Glutamatergic neuron (in vitro differentiated cells): ENCODE measurements at places on chromosomes 12 and 14.
A peak's percentile ranks its signal among the peaks of the same experiment; 100 is the strongest.

DNA sequence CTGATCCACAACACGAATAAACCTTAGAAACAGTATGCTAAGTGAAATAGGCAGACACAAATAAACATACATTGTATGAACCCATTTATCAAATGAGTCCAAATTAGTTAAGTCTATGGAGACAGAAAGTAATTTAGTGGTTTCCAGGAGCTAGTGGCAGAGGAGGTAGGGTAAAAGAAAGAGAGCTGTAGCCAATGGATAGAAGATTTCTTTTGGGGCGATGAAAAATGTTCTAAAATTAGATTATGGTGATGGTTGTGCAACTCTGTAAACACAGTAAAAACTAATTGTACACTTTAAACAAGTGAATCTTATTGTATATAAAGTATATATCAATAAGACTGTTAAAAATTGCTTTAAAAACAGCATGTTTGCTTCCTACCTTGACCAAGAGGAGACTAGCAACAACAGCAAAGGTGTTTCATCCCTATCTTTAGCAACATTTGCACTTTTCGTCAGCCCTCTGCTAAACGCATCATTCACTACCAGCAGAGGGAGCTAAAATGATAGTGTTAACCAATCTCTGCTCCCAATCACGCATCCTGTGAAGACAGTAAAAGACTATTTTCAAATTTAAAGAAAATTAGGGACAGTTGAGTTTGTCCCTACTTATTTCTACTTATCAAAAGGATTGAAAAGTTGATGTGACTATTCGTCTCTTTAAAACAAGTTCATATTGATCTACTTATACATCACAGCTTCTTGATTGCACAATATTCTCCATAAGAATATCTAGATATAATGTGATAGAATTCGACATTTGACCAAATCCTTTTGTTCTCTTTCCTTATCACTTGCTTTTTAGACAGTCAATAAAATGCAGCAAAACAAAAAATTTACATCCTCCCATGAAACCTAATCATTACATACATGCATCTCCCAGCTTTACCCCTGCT lies 24.0 kb upstream of the LGR5 start:
- no peak for DNase-seq

DNA sequence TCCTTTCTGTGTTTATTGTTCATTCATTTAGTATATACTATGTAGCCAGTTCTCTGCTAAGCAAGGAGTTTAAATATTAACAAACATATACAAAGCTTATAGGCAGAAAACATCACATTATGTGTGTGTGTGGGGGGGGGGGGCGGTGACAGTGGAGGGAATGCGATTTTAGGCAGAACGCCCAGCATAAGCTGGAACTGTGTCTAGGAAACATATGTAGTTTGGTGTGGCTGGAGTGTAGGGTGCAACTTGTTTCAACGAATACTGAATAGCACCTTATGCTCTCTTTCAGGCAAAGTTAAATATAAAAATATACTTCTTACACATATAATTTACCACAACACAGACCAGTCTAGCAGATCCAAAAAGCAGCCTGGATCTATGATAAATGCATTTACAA lies 980.6 kb downstream of the SLC6A15 start:
- no peak for DNase-seq

- DNase-seq = no peak
Observed at GRCh38 chr12:76920172-76921099, 41.6 kb upstream of the CSRP2 start.

GRCh38 chr12:53190108-53190729 lies 9.5 kb upstream of the CSAD start:
- DNase-seq = peak; percentile 71

DNA sequence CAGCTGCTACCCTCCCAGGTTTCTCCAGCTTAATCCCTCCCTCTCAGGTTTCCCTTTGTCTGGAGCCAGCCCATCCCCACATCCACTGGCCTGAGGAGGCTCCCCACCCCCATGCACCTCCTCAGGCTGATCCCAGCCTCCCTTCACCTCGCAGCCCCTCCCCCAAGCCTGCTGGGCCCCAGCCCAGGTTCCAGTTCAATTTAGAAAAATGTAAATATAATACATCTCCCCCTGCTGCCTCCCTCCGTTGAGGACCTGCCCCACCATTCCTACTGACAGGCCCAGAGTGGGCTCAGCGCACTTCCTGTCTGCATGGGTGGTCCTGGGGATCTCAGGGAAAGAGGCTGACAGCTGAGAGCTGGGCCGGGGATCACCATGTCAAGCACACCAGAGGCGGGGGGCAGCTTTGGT lies 155.8 kb downstream of the NTF3 start:
- no peak for DNase-seq

GRCh38 chr14:50542941-50543418 lies 10.6 kb upstream of the MAP4K5 start:
- DNase-seq = no peak

- DNase-seq = no peak
Observed at GRCh38 chr12:65892841-65893251, 68.6 kb downstream of the HMGA2 start.

- peak; percentile 59 for DNase-seq
Observed at GRCh38 chr14:92513204-92513965, at the start of gene RIN3. Gene RIN3, plus strand, starts transcription at chr14:92513781. Its CDS starts 152 bp downstream, at chr14:92513933.

- no peak for DNase-seq
Observed at GRCh38 chr14:26213846-26214575, 383.8 kb downstream of the NOVA1 start.

- no peak for DNase-seq
Observed at GRCh38 chr14:103225476-103225875, 102.2 kb downstream of the TNFAIP2 start.

GRCh38 chr12:129202109-129202814 lies 349.0 kb downstream of the GLT1D1 start:
- DNase-seq = no peak

GRCh38 chr12:58541300-58541690 lies 379.0 kb downstream of the LRIG3 start:
- DNase-seq = no peak

DNA sequence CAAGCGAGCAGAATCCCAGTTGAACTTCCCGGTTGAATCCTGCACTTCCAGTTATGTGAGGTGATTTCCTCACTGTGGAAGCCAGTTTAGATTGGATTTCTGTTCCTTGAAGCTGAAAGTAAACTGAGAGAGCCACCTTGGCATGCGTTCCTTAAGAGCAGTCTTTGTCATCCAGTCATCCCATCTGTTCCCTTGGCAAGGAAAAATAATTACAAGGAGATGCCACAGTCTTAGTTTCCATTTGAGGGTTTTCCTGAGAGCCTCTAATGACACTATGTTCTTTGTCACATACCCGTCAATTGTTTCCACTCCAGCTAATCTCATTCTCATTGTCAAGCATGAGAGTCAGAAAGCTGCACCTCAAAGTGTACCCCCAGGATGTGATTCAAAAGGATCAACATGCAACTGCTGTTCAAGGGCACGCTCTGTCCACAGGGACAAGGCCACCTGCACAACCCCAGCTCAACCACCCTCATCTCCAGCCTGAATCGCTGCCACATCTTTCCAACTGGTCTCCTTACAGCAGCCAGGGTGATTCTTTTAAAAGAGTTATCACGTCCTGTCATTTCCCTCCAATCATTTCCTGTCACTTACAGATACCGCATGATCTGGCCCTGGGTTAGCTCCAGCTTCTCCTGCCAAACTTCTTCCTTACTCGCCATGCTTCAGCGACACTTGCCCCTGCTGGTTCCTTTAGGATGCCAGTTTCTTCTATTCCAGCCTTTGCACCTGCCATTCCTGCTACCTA lies 18.0 kb upstream of the TCP11L2 start:
- DNase-seq = no peak

DNA sequence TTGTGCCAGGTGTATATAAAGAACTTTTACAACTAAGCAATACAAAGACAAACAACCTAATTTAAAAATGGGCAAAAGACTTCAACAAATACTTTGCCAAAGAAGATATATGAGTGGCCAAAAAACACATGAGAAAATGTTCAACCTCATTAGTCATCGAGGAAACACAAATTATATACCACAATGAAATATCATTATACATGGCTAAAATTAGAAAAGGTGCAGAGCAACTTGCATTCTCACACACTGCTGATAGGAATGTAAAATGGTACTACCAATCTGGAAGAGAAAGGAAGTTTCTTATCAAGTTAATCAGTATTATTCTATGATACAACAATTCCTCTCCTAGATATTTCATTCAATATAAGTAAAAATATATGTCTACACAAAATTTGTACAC lies 131.6 kb upstream of the FRMD6 start:
- no peak for DNase-seq

DNA sequence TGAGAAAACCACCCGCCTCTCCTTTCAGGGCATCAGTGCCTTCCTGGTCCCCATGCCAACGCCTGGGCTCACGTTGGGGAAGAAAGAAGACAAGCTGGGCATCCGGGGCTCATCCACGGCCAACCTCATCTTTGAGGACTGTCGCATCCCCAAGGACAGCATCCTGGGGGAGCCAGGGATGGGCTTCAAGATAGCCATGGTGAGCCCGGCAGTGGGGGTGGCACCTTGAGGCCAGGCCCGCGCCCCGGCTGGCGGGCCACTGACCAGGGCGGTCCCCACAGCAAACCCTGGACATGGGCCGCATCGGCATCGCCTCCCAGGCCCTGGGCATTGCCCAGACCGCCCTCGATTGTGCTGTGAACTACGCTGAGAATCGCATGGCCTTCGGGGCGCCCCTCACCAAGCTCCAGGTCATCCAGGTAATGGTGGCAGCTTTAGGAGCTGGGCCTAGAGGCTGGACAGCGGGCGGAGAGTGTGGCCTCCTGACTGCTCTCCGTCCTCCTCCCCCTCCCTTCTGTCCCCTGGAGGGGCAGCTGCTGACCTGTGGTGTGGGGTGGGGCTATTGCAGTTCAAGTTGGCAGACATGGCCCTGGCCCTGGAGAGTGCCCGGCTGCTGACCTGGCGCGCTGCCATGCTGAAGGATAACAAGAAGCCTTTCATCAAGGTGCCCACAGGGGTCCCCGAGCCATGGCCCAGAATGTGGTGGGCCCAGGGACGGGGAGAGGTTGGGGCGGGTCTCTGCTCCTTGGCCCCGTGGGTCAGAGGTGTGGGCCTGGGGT lies 12.8 kb downstream of the ACADS start:
- no peak for DNase-seq
